ENCODE measurements at places on chromosomes 5 and 9.

DNA sequence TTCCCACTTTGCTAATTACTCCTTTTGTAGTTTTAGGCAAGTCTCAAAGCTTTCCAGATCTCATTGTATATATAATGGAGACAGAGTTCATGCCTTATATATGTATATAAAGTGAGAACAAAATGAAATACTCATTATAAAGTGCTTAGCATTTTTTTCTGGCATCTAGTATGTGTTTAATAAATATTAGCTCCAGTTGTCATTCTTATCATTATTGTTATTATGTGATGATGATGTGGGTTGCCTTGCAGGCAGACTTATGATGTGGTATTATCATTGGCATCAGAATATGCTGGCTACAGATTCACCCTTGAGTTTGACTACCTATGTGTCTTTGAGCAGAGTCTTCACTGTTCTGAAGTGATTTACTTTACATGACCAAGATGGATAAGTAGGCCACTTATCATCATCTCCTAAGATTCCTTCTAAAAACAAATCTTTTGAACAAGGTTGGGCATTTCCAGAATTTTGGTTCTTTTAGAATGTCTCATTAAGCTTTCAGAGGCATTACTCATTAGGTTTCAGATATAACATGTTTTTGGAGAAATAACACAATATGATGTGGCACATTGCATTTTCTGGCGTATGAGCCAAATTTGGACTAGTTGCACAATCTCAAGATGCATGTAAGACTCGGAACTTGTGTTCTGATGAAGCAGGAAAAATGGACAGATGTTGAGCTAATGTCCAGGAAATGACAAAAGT, 145.6 kb upstream of the TNC start:
- DNase-seq, result peak; percentile 20

DNA sequence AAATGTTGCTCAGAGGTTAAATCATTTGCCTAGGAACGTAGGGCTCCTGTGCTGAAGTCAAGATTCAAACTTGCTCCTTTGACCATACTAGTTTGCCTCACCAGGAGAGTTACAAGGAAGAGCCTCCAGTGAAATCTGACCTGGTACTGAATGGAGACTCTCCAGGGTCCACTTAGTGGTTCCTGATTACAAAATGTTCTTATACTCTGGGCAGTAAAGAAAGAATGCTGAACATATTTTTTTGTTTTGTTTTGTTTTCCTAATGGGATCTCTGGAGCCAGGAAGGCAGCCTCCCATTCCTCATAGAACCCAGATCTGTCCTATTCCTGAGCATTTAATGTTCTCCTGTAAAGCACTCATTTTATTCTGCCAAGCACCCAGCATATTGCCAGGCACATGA, 256.5 kb upstream of the CLINT1 start:
- DNase-seq, result no peak

DNA sequence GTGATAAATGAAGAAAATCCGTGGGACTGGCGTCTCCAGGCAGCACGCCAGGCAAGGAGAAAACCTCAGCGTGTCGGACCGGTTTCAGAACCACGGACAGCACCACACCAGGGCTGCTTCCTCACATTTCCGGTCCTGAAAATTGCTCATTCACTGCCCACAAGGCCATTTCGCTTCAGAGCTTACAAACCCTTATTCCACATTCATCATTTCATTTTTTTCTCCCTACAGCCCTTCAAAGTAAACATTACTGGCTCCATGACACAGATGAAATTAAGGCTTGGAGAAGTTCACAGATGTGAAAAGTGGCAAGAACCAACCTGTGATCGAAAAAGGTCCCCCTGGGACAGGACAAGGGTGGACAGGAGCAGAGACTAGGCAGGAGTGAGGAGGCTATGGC, 1.5 kb upstream of the GPRIN1 start:
- DNase-seq, result peak; percentile 87

DNA sequence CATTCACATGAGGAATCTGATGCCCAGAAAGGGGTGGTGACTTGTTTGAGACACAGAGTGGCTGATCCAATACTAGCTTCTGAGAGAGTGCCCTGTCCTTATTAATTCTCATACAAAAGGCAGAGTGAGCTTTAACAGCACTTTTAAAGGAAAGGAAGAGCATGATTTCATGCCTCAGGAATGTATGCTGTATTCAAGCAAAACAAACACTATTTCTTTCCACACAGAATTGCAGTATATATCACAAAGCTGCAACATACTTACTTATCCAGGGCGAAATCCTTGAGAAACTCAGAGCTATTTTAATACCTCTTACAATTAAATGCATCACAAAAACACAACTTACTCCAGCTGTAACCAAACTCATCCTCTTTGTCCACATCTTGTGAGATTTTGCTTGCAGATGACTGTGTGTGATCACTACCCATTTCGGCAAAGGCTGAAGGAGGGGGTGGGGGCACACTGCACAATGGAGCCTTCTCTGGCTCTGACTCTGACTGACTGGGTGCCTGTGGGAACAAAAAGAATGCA, 139.8 kb downstream of the MPDZ start:
- peak; percentile 67 for DNase-seq

- DNase-seq, result no peak
Measured at GRCh38 chr9:134177624-134178393, 13.4 kb upstream of the RNU6ATAC start.
